ENCODE measurements at places on chromosomes 16 and 17.
A peak's percentile ranks its signal among the peaks of the same experiment; 100 is the strongest.

GRCh38 chr16:57876210-57876609 is 73.9 kb upstream of the KIFC3 start:
- DNase-seq = no peak

DNA sequence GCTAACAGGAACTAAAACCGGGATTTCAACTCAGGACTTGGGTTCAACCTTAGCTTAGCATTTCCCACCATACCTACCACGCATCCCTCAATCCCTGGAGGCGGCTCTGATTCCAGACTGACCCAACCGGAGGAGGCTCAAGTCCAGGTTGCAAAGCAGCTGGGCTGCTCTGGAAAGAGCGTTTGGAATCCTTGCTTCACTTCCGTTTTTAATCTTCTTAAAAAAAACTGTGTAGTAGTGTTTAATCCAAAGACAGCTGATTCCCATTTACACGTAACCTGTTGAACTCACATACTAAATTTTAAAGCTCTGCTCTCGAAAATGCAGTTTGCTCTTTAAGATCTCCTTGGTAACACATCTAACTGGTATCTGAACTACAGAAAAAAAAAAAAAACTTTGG is 50.0 kb downstream of the NXN start:
- DNase-seq = no peak

DNA sequence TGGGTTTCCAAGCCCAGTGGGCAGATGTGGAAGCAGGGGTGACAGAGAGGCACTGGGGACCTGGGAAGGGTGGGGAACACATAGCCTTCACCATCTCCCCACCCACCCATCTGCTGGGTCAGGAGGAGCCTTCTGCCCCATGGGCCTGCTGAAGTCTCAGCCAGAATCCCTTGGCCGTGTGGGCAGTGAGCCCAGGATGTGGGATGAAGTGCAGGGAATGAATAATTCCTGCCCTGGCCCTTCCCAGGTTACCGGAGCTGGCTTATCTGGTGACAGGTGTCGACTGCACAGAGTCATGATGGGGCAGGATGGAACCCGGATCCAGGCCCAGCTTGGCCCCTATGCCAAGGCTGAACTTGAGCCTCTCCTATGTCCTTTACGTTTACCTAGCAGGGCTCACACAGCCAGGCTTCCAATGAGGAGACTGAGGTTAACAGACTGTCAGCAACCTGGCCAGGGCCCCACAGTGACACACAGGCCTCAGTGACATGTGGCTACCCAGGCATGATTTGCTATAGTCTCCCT is 17.5 kb downstream of the ATP2A3 start:
- no peak for DNase-seq

DNA sequence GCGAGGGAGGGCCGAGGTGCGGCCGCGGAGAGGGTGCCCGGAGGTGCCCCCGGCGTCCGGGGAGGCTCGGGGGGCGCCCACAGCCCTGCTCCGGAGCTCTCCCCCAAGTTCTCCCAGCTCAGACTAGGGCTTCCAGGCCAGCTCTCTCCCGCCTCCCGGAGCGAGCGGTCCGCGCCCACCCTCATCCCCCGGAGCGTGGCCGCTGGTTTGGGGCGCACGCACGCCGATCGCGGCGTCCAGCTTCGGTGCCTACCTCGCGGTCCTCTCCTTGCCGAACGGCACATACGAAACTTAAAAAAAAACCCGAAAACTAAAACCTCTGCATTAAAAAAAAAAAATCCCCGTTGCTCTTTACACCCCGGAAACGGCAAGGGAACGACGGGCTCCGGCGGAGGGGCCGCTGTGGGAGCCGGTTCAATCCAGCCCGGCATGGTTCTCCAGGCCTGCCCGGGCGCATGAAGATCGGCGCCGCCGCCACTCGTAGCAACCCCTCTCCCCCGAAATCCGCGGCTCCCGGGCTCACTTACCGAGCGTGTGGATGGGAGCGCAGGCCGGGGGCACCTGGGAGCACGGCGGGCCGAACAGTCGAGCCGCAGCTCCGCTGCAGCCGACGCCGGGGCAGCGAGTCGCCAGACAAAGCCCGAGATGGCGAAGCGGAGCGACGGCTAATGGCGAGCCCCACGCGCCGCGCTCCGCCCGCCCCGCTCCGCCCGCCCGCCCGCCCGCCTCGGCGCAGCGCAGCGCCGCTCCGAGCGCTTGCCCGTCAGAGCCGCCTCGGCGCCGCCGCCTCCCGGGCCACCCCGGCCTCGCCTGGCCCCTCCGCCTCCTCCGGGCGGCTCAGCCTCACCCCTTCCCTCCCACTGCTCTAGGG is 973 bp upstream of the UBTF start:
- DNase-seq = peak; percentile 65

DNA sequence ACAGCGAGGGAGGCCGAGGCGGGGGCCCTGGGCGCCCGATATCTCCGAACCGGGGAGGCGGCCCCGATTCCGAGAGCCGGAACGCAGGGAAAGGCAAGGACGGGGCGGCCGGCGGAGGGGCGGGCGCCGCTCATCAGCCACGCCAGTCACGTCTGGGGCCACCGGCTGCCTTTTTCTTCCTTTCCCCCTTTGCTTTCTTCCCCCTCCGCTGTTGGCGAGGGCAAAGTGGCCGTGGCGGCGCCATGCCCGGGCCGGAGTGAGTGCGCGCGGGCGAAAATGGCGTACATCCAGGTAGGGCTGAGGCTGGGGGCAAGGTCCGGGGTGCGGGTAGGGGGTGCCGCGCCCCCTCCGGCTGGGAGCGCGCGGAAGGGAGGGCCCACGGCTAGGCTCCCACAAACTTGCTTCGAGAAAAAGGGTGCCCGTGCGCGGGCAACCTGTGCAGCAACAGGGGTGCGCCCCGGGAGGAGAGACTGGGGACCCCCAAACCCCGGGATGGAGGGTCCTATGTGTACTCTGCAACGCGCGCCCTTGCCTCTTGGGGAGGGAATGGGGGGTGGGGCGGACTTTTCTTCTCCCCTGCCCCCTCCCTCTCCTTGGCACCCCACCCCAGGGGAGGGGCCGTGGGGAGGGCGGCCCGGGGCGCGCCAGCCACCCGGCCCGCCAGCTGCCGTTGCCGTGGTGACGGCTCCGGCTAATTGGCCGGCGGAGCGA is 486 bp downstream of the SYT17 start:
- peak; percentile 64 for DNase-seq

DNA sequence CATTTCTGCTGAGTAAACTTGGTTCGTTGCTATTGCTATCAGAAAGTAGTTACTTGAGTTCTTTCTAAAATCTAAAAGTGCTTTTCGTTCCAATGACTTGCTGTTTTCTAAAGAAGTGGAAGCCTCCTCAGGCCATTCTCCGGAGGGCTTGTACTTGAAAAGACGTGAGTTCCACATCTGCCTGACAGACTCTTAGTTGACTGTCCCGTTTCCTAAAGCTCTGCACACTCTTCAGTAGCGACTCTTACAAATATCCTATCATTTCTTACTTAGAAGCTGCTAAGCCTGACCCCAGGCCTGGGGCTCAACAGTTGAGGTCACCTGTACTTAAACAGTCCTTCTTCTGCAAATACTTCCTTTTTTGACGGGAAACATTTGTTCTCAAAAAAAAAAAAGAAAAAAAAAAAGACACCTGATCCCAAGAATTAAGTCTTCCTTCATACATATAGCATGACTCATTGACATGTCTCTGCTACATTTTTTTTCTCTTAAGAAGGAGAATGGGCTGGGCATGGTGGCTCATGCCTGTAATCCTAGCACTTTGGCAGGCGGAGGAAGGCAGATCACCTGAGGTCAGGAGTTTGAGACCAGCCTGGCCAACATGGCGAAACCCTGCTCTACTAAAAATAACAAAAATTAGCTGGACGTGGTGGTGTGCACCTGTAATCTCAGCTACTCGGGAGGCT is 61.5 kb downstream of the DHRS7C start:
- no peak for DNase-seq

GRCh38 chr16:83200005-83200779 is 573.4 kb downstream of the CDH13 start:
- DNase-seq = peak; percentile 25

DNA sequence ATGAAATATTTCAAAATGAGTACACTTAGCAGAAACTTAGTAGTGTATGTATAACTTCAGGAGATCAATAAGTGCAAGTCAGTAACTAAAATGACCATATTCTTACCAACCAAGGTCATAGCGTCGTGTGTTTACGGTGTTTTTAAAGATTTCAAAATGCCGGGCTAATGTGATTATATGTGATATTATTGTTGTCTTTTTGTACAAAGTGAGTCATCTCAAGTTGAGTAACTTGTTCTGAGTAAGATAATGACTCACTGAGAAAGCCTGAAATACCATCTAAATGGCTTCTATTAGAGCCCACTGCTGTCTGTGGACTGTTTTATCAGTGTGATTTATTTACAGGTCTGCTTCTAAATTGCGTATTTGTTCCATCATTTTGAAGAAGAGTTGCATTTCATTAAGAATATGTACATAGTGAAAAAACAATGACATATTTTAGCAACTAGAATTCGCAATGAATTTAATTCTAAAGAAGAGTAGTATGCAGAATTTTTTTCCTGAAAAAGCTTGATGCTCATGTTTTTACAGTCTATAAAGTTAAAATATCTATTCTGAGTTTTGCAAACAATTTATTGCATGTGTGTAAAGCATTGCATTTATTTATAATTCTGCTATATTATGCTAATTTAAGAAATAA is 12.7 kb downstream of the KRT12 start:
- DNase-seq = no peak

GRCh38 chr17:58112970-58113631 is 29.9 kb downstream of the DYNLL2 start:
- peak; percentile 79 for DNase-seq

DNA sequence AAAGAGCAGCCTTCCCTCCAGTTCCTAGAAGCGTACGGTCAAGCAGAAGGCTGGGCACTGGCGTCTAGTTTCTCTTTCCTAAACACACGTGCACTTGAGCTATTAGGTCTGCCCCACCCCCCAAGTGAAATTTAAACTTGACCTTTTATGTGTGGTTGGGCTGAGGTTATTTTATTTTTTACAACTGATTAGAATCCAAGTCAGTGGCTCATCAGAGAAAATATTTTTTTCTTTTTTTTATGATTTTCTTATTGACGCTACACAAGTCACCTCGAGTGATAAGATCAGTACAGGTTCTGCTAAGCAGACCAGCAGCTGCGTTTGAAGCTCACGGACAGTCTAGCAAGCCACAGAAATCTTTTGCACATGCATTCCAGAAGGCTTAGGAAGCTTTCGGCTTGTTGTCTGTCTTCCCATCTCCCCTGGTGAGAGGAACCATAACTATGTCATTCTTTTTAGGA is 95.1 kb downstream of the ZFHX3 start:
- no peak for DNase-seq

GRCh38 chr17:55785181-55785580 is 34.3 kb downstream of the PCTP start:
- no peak for DNase-seq

GRCh38 chr16:85275533-85276249 is 163.4 kb upstream of the CIBAR2 start:
- DNase-seq = peak; percentile 83

- no peak for DNase-seq
These were observed 42.9 kb upstream of the NFAT5 start for GRCh38 chr16:69522732-69523404.

DNA sequence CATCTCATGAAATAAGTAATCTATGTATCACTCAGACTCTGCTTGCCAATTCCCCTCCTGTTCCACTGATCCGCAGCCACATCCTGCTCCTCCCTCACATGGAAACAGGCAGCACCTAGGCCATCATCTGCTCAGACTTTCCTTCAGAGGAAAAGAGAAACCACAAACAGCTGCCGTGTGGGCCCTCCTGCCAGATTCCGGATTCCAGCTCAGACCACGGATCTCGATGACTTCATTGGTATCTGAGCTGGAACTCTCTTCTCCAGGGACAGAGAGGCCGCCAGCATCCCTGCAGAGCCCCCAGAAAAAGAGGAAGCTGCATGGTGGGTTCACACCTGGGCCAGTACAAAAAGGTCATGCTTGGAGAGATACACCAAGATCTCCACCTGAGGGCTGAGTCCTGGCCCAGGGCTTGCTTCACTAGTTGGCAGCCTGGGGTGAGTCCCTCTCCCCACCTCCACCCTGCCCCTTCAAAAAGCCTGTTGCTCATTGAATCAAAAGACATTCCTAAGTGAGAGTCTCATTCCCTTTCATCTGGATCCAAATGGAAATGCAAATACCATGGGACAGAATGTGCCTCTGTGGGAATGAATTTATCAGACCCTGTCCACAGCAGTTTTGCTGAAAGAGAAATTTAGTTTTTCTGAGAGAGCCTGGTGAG is 47.2 kb downstream of the HOXB1 start:
- no peak for DNase-seq

DNA sequence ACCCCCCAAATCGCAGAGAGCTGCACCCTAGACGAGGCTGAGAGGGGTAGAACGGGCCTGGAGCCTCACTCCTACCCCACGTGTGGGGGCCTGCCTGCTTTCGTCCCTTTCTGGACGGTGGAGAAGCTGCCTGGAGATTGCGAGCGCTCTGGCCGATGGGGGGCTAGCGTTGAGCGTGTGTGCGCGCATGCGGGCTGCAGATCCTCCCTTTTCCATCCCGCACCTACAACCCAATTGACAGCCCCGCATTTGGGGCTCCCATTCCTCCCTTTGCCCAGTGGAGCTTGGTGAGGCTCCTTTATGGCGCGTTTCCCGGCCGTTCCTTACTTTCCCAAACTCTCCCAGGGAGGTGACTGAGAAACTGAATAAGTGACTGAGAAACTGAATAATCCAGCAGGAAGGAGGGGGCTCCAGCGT is 907 bp upstream of the ESRP2 start:
- no peak for DNase-seq

DNA sequence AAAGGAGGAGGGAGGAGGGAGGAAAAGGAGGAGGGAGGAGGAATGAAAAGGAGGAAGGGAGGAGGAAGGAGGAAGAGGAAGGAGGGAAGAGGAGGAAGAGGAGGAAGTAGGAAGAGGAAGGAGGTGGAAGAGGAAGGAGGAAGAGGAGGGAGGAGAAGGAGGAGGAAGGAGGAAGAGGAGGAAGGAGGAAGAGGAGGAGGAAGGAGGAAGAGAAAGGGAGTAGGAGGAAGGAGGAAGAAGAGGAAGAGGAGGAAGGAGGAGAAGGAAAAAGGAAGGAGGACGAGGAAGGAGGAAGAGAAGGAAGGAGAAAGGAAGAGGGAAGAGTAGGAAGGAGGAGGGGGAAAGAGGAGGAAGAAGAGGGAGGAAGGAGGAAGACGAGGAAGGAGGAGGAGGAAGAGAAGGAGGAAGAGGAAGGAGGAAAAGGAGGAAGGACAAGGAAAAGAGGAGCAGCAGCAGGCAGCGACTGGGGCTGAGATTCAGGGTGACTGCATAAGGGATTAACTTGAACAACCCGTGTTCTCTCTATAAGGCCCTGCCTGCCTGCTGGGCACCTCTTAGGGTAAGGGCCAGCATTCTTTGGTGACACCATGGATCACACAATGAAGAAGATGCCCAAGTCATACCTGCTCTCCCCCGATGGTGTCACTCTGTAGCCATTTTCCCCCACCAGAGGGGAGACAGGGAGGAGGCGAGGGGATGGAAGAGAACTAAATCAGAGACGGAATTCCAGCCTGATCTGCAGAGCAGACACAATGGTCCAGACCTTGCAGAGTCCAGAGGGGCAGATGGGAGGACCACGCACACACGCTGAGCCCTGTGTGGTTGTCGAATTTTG is 1.4 kb upstream of the IL34 start:
- no peak for DNase-seq

- DNase-seq = no peak
These were observed 173.0 kb downstream of the PHKB start for GRCh38 chr16:47634126-47634525.

GRCh38 chr17:17783825-17784656 is 52.7 kb downstream of the SREBF1 start:
- peak; percentile 72 for DNase-seq

GRCh38 chr17:3904501-3904900 is 11.6 kb upstream of the CAMKK1 start:
- DNase-seq = peak; percentile 16

All from midbrain (tissue), 1 donor.